ENCODE measurements at places on chromosomes 1 and 21.

DNA sequence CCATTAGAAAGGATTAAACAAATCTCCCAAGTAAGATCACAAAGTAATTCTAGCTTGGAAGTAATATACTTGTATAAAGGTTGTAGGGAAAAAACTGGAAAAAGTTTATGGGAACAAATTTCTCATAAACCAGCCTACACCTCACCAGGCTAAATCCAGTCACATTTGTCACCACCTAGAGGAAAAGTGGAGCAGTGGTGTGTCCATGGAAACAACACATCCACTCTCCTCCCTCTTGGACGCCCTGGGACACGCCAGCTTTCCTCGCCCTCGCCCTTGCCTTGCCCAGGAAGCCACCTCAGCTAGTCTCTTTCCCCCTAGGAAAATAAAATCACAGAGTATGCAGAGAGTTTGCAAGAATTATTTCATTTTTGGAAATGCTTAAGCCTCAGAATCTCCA is 2.2 kb downstream of the PALMD start:
- DNase-seq = no peak

DNA sequence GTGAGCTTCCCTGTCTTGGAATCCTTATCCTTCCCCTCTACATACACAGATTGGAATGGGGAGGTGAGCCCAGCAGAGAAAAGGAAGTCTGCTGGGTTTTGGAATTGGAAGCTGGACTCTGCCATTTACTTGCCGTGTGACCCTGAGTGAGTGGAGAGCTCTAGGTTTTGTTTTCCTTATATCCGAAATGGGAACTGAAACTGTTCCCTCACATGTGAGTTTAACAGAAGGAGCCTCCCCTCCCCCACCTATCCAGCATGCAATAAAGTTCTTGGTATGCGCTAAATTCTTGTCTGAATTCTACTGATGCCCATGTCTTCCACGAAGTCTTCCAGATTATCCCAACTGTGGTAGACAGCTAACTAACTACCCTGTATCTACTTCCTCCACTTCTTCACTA is 58.7 kb downstream of the NENF start:
- DNase-seq = no peak

GRCh38 chr1:55124470-55124869 is 85.1 kb downstream of the PCSK9 start:
- DNase-seq = no peak

DNA sequence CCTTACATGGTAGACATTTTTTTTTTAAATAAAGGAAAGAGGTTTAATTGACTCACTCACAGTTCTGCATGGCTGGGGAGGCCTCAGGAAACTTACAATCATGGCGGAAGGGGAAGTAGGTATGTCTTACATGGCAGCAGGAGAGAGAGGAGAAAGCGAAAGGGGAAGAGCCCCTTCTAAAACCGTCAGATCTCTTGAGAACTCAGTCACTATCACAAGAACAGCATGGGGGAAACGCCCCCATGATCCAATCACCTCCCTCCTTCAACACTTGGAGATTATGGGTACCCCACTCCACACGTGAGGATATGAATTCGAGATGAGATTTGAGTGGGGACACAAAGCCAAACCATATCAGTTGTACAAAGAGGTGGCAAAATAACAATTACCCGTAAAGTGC is 301.7 kb downstream of the GRIK1 start:
- DNase-seq = no peak

- no peak for DNase-seq
Measured at GRCh38 chr1:112465122-112465521, 43.6 kb upstream of the WNT2B start.

- no peak for DNase-seq
Measured at GRCh38 chr1:15047237-15047636, 106.3 kb upstream of the TMEM51 start.

DNA sequence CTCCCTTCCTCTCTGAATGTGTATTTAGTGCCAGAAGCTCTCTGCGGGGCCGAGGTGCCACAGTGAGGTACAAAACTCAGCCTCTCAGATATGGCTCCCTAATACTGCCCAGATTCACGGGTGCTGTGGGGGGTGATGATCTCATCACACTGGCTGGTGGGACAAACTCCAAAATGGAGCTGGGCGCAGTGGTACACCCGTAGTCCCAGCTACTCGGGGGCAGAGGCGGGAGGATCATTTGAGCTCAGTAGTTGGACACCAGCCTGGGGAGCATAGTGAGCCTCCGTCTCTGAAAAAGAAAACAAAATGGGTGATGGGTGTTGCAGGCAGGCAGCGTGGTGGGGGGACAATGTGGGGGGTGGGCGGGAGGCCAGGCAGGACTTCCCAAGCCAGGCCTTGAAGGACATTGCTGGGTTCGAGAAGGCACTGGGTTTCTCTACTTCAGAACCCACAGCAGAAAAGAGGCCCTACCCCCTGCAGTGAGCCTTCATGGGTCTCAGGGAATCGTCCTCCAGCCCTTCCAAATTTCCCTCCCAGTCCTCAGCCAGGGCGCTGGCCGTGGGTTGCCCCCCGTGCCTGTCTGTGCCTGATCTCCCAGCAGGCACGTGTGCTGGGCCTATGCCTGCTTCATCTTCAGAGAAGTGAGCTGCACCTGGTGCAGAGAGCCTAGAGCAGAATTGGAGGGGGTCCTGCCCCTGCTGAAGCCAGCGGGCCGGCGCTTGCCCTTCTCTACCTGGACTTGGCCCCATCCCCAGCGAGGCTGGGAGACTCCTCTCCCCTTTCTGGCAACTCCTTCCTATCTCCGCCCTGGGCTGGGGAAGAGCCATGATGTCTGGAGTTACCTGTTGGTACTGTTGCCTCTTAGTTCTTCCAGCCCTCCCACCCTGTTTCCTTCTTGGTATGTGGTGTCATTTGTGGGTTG is 14.0 kb downstream of the H6PD start:
- no peak for DNase-seq
